Cerebellar cortex (tissue), 1 donor: ENCODE measurements at places on chromosomes 16 and 17.
A peak's percentile ranks its signal among the peaks of the same experiment; 100 is the strongest.

DNA sequence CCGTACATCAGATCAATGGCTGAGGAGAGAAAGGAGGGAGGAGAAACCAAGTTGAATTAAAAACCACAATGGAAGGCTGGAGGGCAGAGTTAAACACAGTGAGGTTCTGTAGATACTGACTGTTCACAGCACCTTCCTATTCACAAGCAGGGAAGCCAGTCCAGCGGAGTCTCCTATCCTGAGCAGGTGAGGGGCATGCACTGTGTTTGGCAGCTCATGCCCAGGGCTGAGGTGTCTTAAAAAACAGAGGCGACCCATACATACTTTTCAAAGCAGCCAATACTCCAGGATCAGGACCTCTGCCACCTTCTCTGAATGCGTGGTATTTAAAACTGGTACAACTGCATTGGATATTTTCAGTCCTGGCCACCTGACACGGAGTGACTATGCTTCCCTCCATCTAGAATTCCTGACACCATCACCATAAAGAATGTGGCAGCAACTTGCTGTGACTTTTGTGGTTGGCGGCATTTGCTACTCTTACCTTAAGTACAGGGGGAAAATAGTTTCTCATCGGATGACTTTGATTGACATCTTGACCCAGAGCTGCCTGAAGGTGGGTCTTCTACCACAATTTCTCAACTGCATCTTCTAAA, 21.5 kb downstream of the USP22 start:
- no peak for DNase-seq

GRCh38 chr17:82035488-82035887, 2.0 kb downstream of the DCXR start:
- no peak for DNase-seq

DNA sequence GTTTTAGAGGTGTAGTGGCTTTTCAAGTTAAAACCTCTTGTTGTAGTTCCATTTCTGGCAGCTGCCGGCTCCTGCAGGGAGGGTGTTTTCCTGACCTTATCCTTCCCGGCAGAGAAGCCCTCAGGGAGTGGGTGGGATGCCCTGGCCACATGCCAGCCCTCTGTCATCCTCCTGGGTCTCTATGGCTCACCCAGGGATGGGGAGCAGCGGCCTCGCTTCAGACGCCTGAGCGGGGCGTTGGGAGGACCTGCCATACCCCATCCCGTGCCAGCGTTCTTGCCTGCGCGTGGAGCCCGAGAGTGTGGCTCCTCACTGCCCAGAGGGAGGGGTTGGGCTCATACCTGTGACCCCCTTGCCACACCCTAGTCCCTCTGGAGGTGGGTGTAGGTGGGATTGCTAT, 11.9 kb downstream of the KCNJ12 start:
- DNase-seq: no peak

GRCh38 chr17:82350182-82351030, 8.6 kb upstream of the TEX19 start:
- DNase-seq: peak; percentile 72

DNA sequence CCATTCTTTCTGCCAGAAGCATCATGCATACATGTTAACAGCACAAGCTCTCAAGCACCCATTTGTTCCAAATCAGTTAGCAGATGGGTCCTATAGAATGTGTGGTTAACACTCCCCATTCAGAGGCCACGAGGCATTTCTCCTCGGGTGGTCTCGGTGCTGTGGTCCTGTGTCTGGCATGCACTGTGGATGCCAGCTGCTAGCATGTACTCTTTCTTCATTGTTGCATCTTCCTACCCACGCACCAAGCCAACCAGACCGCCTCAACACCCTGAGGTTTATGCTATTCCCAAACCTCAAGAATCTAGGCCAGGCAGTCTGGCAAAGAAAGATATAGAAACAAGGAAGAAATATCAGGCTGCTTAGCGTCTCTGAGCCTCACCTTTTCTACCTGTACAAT, 27.8 kb upstream of the MRTFB start:
- DNase-seq: no peak

- no peak for DNase-seq
Observed at GRCh38 chr16:18018376-18018775, 318.2 kb downstream of the NPIPA8 start.

GRCh38 chr17:44310609-44311376, 2.4 kb downstream of the RUNDC3A start:
- peak; percentile 72 for DNase-seq

GRCh38 chr16:3047387-3047720, 993 bp downstream of the MMP25 start:
- no peak for DNase-seq

- DNase-seq: no peak
Observed at GRCh38 chr16:23754594-23755483, at the start of gene CHP2. Gene CHP2 (plus strand): TSS chr16:23755026. CDS start chr16:23755050, 24 bp downstream.

- DNase-seq: no peak
Observed at GRCh38 chr17:58313815-58314705, 14.5 kb downstream of the TSPOAP1 start.

- no peak for DNase-seq
Observed at GRCh38 chr16:58510097-58510775, 5.1 kb upstream of the SETD6 start.

GRCh38 chr17:64083563-64084085, 46.3 kb downstream of the ERN1 start:
- no peak for DNase-seq

DNA sequence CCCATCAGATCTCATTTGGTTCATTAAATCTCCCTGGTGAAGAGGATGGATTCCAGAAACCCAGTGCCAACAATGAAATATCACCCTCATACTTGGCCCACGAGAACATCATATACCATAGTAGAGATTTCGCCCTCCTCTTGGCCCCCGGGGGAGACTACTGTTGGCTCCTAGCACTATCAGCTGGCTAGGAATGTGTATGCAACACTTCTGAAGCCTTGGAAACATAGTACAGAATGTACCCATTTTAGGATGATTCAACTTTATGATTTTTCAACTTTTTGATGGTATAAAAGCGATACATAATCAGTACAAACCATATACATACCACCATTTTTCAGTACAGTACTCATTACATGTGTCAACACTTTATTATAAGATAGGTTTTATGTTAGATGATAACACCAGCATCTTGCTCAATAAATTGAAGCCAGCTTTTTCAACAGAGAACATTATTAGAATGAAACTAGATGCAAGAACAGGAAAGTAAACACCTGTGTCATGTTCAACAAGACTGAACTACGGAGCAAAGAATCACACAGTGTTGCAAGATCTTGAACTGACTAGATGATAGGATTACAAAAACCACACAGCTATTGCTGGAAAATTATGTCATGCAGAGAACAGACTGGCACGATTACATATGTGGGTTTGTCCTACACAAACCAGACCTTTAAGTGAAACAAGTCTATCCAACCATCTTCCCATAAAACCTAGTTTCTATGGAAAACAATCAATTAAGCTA, 17.2 kb downstream of the RSL1D1 start:
- no peak for DNase-seq

GRCh38 chr16:73878611-73879010, 418.0 kb upstream of the PSMD7 start:
- DNase-seq: peak; percentile 61

DNA sequence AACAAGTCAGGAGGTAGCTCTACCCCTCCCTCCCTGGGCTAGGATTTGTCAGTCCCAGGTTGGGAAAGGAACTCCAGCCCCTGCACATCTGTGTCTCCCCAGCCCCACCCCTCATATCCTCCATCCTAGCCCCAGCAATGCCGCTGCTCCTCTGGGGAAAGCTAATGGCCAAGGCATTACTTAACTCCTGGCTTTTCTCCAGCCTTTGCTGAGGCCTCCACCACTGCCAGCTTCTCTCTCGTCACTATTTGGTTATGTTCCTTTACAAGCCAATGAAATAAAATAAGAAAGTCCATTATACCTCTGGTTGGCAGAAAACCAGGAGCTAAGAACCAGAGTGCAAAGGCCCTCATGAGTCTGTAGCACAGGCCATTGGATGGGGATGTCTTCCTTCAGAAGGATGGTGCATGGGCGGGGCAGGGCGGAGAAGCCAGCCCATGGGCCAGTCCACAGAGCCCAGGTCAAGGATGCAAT, 171.0 kb downstream of the CCDC182 start:
- peak; percentile 41 for DNase-seq

DNA sequence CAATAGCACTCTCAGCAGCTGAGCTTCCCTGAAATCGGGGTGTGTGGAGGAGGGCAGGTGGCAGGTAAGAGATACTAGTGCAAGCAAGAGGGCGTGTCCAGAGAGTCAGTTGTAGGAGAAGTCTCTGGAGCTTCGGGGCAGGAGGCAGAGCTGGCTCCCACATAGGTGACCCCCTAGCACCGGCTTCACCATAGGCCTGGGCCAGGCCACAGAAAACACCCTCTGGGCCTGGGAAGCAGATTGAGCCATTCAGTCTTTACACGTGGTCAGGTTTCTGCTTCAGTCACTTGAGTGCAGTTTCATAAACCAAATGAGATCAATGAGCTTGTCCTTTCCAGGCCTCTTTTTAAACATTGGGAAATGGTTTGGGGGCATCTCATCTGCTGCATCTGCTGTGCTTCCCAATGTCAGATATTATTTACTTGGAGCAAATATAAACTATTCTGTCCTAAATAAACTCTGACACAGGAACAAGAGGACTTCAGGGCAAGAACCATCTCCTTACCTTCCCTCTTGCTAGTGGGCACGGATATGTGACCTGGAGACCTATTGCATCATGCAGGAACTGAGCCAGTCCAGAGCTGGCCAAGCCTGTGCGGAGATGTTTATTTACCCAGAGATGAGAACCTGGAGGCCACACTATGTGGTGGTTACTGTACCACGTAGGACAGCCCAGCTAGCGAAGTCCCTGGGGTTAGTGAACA, 16.1 kb downstream of the CCR7 start:
- no peak for DNase-seq

DNA sequence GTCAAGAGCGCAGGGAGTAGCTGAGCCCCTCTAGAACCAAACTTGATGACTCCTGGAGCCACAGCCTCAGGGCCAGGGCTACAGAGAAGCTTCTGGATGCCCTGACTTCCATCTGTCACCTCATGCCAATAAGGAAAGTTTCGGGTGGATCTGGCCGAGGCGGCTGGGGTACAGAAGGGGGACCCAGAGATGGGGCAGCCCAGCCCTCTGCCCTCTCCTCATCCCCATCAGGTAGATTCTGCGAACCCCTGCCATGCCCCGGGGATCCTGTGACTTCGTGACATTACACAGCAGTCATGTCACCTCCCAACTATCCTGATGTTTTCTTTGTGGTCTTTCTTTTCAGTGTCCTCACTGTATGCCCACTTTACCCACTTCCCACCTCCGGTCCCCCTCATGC, 114.4 kb downstream of the CCDC182 start:
- no peak for DNase-seq

DNA sequence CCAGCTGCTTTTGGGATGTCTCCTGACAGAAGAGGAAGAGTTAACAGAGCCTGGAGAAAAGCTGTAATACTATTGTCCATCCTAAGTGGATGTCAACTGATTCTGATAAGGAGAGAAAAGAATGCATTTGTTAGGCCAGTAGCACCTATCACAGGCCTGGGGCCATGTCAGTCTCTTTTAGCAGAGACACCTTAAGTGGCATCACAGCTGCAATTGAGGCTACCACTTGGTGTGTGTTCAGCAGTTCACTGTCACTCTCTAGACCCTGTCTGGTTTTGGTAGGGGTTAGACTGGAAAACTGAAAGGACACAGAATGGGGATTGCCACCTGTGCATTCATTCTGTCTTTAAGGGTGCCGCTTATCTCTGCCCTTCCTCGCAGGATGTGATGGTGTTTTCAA, 42.0 kb downstream of the PSMD12 start:
- no peak for DNase-seq

DNA sequence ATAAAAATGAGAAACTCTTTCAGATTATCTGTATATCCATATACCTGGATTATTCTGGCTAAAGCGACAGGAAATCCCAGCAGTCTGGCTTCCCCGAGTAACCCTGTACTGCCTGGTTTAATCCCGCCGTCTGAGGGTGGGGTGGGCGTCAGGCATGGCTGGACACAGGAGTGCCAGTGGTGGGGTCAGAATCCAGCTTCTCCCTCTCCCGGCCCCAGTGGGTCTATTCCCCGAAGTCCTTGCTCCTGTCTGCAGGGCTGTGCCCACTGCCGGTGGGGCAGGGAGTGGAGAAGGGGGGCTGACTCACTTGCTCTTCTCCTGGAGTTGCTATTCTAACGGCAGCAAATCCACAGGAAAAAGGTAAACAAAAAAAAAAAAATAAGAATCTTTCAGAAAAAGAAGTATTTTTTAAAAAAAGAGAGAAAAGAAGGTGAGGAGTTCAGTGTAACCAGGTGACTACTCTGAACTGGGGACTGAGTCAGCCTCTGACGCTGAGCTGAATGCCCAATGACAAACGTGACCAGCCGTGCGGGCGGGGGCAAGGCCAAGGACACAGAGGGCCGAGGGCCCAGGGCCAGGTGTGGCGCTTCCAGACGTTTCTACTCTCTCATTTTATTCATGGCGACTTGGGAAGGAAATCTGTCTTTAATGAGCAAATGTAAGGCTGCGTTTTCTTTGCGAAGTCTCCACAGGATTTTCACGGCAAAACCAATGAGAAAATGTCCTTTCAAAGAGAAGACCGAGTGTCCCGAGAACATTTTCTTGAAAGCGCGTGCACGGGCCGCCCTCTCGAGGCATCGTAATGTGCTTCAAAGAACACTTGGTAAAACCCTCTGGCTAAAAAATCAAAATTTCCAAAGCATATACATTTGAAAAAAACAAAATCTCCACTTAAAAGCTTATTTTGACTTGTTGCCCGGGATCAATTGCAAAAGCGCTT, 20.2 kb downstream of the FOXF1 start:
- DNase-seq: no peak

DNA sequence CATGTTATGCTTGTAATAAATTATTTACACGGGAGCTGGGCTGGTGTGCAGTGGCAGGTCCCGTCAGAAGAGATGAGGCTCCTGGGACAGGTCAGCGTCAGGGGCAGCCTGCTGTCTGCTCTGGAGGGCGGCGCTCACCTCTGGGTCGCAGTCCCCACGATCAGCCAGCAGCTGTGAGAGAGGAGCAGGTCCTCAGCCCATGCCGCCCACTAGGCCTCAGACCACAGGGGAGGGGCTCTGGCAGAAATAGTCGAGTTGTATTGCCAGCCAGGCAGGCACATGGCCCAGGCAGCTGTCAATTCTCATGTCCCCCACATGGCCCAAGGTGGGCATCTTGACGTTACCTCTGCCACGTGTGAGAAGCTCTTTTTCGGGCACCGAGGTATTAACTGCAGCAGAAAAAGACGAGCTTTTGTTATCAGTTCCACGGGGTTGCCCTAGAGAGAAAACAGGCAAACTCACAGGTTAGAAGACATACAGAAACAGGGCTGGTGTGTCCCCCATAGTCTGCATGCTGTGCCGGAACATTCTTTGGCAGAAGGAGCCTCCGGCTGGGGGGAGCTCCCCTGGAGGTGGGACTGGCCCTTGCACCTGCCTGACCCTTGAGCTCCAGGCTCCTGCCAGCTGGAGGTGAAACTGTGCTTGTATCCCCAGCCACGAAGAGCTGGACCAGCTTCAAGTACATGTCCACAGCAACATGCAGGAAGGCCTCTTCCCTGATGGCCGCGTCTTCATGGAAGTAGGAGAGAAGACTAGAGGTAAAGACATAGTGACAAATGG, 17.4 kb downstream of the ZNF276 start:
- DNase-seq: no peak

GRCh38 chr17:45338023-45338781, 21.4 kb upstream of the MAP3K14 start:
- DNase-seq: no peak
